ENCODE measurements at places on chromosomes 16 and 17.

DNA sequence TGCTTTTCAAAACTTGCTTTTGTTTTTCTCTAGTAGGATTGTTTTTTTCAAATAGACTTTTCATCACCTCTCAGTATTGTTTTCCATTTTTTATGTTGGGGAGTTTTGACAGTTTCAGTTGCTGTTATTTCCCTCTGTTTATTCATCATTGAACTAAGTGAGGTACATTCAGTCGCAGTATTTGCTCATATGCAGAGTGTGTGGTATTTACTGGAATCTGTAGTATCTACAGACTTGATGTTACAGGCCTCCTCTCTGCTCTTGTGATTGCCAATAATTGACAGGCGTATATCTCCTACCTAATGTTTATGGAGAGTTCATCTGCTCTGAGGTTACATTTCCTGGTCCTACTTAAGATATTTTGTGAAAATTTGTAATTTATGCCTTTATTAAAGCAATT, 49.6 kb downstream of the COX10 start:
- no peak for DNase-seq

GRCh38 chr17:76716839-76717215, 6.1 kb upstream of the MXRA7 start:
- no peak for DNase-seq

DNA sequence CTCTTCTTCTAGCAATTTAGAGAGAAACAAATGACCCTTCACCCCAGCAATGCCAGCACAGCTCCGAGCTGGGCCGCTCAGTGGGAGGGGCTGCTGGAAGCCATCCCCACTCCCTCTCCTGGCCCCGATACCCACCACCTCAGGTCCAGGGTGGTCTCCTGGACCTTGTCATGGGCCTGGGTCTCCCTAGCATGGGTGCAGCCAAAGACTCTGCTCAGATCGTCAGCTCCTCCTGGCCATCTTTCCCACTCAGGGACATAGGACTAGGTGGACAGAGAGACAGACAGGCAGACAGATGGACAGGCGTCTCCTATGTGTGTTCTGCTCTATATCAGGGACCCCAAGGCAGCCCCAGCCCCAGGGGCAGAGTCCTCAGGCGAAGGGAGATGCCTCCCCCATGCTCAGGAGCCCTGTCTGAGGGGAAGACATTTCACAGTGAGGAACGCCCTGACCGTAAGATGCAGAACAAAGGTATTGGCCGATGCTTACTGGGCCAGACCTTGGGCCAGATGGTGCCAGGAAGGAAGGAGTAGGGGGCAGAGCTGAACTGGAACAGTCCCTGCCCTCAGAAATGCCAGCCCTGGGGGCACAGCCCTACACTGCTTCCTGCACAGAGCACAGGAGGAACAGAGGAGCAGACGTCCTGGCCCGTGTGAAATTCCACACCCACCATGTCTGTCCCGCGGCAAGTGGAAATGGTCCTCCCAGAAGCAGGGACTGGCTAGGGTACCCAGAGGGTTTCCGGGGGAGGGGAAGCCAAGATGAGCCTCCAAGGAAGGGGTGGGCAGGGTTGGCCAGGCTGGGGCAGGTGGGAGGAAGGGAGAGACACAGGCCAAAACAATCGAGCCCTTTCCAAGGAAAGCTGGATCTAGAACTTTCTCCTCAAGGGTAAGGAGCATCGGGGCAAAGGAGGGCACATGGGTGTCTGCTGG, 13.0 kb downstream of the PITPNM3 start:
- DNase-seq: no peak

DNA sequence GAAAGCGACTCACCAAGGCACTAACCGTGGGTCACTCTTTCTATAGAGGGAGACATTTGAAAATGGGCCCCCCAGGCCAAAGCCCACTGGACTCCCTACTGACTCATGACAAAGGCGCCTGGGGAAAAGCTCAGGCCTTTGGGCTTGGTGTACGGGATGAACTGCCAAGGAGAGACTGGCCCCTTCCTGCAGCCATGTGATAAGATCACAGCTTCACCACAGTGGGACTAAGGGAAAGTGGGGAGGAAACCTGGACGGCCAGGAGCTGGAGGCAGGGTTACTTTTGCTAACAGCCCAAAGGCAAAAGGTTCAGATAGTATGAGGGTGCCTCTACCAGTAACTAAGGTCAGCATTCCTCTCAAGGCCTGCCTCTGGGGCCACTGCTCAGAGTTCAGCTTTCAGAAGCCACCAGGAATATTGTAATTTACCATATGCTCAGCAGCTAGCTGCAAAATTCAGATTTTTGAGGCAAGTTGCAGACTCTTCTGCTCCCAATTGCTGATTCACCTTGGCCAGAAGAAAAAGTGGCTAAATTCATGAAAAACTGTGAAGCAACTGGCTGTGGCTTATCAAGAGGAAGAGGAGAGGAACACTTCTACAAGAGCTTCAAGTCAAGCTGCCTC, 37.1 kb upstream of the SLC25A19 start:
- no peak for DNase-seq

DNA sequence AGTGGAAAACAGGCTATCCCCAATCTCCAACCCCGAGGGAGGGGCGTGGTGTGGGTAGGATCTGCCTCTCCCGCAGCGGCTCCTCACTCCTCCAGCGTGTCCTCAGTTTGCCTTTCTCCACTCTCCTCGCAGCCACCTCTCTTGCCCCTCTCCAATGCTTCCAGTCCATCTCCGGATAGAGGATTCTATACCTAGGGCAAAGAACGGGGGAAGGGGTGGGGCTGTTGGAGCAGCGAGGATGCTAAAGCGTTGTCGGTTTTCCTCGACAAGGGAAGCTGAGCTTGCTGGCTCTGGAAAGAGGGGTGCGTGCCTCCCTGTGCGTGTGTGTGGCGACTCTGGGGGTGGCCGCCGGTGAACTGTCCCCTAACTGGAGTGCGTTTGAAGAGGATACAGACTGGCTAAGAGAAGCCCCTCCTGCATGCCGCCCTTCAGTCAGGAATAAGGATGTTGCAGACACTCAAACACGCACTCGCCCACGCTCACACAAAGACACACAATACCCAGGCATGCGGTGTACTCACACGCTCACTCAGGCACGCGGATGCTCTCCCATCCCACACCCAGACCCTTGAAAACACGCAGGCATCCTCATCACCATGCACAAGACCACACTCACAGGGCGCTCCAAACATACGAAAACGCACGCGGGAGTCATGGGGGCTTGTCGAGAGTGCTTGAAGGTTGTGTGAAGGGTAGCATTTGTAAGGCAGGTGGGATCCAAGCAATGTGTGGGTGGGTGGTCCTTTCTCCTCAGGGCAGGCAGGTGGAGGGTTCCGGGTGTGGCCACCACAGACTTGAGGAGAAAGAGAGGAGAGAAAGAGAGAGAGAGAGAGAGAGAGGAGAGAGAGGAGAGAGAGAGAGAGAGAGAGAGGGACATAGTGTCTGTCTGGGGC, 655 bp upstream of the GPR139 start:
- no peak for DNase-seq

GRCh38 chr16:85327731-85328675, 215.7 kb upstream of the CIBAR2 start:
- DNase-seq: peak; percentile 89

- no peak for DNase-seq
Measured at GRCh38 chr17:76710863-76711611, at the start of gene MXRA7. TSS of gene MXRA7 (minus strand) at chr17:76710965. CDS start at chr17:76710946, 19 bp downstream.

DNA sequence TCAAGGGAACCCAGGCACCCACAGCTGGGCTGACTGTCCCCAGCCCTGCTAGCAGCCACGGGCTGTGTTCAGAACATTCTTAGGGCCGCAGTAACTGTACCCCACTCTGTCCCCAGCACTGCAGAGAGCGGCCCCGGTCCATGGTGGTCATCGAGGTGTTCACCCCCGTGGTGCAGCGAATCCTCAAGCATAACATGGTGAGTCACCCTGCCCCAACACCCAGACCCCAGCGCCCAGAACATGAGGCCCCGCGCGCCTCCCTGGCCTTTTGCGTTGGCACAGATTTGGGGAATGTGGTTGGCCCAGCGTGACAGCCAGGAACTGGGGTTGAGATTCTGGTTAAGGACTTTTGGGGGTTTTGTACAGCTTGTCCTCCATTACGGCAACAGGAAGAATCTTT, 114.9 kb upstream of the PLCG2 start:
- DNase-seq: no peak

GRCh38 chr16:1639860-1640259, 27.7 kb downstream of the CRAMP1 start:
- DNase-seq: no peak

- no peak for DNase-seq
Measured at GRCh38 chr17:15012351-15012980, 252.7 kb downstream of the PMP22 start.

DNA sequence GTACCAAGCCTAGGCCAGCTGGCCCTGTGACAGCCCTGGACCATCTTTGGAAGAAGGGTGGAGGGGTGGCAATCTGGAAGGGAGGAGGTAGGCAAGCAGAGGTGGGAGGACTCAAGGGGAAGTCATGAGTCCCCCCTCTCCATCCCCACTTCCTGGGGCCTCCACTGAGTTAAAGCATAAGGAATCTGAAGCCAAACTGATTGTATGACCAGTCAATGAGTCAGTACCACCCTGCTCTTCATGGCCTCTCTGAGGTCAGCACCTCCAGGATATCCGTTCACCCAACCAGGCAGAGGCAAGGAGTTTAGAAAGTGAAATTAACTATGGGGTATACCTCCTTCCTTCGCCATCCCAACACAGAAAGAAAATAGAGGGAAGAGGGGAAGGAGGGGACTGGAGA, 272.7 kb downstream of the SOX9 start:
- no peak for DNase-seq

GRCh38 chr17:9315360-9315759, 260.3 kb downstream of the STX8 start:
- no peak for DNase-seq

- DNase-seq: no peak
Measured at GRCh38 chr17:67211742-67212141, 33.3 kb downstream of the HELZ start.

GRCh38 chr17:39921323-39921722, 2.9 kb upstream of the GSDMB start:
- DNase-seq: no peak

DNA sequence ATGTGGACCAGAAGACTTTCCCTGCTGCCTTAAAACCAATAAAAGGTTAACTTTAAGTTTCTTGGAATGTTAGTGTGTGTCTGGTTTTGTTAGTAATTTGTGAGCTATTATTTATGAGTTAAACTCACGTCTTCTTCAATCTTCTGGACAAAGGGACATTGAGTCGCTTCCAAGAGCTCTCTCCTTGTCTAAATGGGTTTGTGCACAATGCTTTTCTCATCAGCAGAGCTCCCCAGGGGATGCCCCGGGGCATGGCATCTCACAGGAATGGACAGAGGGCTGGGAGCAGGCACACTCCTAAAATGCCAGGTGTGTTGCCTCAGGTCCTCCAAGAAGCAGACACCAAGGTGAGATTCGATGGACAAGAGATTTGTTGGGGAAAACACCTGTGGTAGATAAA, 90.5 kb downstream of the RGS9 start:
- no peak for DNase-seq

GRCh38 chr17:50638966-50639713, 4.5 kb downstream of the ABCC3 start:
- DNase-seq: peak; percentile 81

- no peak for DNase-seq
Measured at GRCh38 chr16:9500872-9501271, 409.4 kb downstream of the HAPSTR1 start.

DNA sequence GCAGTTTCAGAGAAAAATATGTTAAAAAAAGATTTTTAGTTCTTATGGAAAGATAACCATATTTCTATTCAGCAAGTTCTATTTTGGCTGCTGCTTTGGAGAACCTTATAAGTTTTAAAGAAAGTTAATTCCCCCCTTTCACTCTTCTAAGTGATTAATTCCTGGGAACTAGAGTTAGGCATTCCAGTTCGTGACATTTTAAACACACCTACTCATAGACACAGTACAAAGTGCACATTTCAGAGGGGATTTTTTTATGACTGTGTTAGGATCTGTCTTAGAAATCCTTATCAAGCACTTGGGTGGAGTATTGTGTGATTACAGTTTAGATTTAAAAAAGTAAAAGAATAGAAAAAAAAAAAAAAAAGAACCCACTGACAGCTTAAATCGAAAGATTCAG, 3.5 kb upstream of the CDH11 start:
- no peak for DNase-seq

GRCh38 chr16:78552716-78553115, 453.3 kb downstream of the WWOX start:
- DNase-seq: peak; percentile 69

GRCh38 chr17:18992454-18993130, 12.0 kb downstream of the FAM83G start:
- no peak for DNase-seq

GRCh38 chr17:79255926-79256585, 181.4 kb downstream of the ENGASE start:
- DNase-seq: no peak

GRCh38 chr17:9104370-9105041, 83.2 kb downstream of the NTN1 start:
- no peak for DNase-seq

DNA sequence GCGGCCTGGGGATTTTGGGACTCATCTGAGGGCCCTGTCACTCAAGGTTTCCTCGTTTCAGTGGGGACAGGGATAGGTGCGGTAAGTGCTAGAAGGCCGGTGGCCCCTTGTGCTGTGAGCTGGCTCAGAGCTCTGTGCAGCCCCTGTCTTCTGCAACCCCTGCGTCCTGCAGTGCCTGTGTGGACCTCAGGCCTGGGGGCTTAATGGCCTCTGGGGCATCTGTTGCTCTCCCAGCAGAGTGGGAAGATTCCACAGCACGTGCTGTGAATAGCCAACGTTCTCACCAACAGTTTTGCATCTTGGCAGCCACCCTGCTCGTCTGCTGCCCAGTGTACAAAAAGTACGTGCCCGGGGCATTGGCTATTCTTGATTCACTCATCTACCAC, 4.9 kb downstream of the FOXC2 start:
- DNase-seq: no peak

GRCh38 chr16:13194766-13195165, 293.4 kb downstream of the SHISA9 start:
- DNase-seq: no peak

DNA sequence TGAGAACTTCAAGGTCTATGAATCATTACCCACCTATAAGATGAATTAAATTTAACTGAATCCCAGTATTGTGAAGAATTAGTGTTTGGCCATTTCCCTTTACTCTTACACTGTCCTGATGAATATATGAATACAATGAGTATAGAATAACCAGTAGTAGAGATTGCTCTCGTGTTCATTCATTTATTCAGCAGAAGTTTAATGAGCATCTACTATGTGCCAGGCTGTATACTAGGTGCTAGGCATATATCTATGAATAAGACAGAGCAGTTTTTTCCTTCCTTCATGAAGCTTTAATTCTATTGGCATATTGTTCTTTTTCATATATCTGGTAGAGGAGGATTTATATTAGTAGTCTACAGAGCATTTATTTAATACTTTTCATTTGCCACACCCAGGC, 6.0 kb downstream of the GOSR1 start:
- DNase-seq: no peak

- no peak for DNase-seq
Measured at GRCh38 chr16:51416926-51417325, 265.9 kb upstream of the SALL1 start.

DNA sequence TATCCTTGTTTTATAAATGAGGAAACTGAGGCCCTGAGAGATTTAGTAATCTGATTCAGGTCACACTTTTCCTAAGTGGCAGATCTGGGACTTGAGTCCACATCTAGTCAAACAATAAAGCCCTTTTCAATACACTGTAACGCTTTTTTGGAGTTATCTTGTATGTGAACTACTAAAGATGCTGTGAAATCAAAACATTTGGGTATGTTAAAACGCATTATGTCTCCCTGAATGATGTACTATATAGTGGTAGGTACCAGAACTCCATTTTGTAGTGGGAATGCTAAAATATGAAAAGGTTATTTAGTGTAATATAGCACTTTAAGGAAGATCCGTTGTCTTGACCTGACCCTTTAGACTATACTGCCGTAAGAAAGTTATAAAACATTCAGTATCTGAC, 57.2 kb downstream of the NACA2 start:
- DNase-seq: no peak

GRCh38 chr16:946048-946395, 24.8 kb downstream of the LMF1 start:
- no peak for DNase-seq

All from DMS153 (cell line).